Melanocyte of skin (primary cell): ENCODE measurements at places on chromosomes 6 and 20. TPM values are rescaled to one million over a fixed set of nuclear protein-coding genes. Genes with fewer than 3 reads are reported as not detected.

POU5F1 gene
- not detected in 2 replicates for total RNA-seq

MLN gene
- total RNA-seq: not detected in 2 replicates

DDO gene
- not detected in 2 replicates for total RNA-seq

BMP7 gene
- 0.31 TPM in 1 of 2 replicates, not detected in the other for total RNA-seq

SYNDIG1 gene
- 0.15 TPM in 1 of 2 replicates, not detected in the other for total RNA-seq

TMEM200A gene
- under 0.01 TPM in 1 of 2 replicates, not detected in the other for total RNA-seq

PREP gene
- 52.9 and 68.0 TPM in 2 replicates for total RNA-seq

CST2 gene
- not detected in 2 replicates for total RNA-seq

ZBP1 gene
- total RNA-seq: not detected in 2 replicates
